MV-4-11 (cell line): ENCODE measurements at places on chromosomes 13 and 19.

- no peak for DNase-seq
Observed at GRCh38 chr13:39411511-39411910, 191.5 kb downstream of the LHFPL6 start.

DNA sequence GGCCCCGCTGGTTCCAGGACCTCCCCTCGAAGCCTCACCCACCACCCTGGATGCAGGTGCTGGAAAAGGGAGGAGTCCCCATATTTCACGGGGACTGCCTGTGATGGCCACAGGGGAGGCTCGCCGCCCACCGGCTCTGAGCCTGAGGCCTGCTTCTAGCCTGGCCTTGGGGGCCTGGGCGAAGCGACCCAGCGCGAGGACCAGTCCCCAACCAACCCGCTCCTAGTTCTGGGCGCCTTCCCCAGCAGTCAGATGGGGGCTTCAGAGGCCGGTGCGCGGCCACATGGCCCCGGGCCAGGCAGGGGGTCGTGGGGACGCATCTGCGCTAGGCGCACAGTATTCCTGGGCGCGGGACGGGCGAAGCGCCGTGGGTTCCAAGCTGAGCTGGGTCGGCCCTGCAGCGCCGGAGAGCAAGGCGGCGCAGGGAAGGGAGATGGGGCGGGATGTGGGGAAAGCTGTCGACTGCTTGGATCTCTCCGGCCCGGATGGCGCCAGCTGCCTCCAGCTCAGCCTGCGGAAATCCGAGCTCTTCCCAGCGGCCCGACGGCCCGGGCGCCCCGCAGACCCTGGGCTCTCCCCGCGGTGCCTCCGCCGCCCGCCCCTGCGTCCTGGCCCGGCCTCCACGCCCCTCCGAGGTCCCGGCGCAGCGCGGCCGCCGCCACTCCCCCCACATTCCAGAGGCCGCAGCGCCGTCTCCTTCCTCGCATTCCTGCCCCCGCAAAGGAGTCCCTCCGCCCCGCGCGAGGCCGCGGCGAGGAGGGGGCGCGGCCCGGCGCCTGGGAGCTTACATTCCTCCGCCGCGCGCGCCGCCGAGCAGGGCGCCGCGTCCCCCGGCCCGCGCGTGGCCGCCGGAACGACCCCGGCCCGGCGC lies at the start of gene WTIP:
Gene WTIP, plus strand, starts transcription at position 788 of the 871 bp plus-strand sequence. CDS start 217 bp downstream, outside the sequence.
- no peak for DNase-seq

DNA sequence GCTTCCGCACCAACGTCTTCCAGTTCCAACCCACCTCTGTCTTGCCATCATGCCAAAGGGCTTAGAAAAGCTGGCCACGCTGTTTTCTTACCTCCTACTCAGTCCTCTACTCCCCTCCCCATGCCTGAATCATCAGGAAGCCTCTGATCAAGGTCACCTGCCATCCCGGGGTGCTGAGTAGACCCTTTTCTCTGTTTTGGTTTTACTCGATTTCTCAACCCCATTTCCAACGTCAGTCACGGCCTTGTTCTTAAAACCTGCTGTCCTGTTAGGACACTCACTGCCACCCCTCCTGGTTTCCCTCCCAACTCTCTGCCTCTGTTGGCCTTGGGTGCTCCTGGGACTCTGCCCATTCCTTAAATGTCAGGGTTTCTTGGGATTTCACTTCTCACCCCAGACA lies 350.1 kb downstream of the FOXO1 start:
- no peak for DNase-seq

DNA sequence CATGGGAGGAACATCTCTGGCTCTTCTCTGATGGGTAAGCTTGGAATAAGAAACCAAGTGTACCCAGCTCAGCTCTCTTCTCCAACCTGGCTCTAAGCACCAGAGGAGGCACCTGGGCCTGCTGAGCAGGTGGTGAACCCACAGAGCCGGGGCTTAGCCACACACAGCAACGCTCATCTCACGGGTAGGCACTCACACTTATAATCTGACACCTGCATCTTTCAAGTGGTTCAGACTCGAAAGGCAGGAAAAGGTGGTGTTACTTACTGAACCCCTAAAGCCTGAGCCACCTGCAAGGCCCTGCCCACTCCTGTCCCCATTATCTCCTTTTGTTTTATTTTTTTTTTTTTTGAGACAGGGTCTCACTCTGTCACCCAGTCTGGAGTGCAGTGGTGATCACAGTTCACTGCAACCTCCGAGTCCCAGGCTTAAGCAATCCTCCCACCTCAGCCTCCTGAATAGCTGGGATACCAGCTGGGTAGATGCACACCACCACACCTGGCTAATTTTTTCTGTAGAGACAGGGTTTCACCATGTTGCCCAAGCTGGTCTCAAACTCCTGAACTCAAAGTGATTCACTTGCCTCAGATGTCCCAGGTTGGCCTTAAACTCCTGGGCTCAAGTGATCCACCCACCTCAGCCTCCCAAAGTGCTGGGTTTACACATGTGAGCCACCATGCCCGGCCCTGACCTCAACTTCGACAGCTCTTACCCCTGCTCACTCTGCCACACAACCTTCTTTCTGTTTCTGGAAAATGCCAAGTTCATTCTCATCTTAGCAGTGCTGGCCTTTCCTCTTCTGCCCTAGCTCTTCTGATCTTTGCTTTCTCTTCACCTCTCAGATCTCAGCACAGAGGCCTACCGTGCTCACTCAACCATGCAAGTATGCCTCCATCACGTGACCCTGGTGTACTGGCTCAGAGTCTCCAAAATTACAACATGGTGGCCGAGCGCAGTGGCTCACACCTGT lies 9.7 kb downstream of the FBXL12 start:
- no peak for DNase-seq

DNA sequence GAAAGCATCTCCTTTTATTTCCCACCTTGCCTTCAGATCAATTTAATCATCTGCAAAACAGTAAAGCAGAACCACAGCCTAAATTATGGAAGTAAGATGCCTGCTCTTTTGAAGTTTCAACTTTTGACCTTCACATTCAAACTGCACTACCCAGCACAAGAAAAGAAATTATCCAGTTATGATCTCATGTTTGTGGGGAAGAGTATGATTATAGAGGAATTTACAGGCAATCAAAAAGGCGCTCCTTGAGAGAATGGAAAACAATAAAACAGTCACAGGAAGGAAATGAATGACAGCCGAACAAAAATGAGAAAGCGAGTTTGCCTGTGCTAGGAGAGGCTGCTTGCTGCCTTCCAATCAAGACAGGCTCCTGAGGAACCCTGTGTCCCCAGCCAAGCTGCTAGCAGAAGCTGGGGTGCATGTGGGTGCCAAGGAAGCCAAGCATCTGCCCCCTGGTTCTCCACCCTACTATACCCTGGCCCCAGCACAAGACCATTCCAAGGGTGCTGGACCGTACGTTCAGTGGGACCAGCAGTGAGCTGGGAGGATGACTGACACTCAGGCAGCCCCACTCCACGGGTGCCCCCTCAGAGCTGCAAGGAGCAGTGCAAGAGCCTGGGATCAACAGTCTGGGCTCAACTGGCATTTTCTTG lies 47.8 kb downstream of the PEPD start:
- peak; percentile 19 for DNase-seq

DNA sequence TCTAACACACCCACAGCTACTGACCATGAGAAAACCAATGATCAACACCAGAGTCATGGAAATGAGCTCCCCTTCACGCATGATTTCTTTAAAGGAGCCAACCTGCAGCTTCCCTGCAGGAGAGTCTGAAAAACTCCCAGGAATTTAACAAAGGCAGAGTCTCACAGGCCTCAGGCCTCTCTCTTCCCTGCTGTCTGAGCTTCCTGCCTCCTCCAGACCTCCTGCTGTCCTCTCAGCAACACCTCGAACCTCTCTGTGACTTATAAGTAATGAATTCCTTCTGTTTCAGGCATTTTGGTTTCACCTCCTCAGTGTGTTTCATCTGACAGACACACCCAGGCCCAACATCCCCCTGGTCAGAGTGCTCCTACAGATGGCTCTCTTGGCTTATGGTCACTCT lies 1044.4 kb downstream of the UQCRFS1 start:
- DNase-seq, result no peak

- no peak for DNase-seq
Observed at GRCh38 chr13:27627380-27627779, 5.7 kb downstream of the POLR1D start.

- peak; percentile 48 for DNase-seq
Observed at GRCh38 chr19:4597975-4598671, 38.6 kb upstream of the SEMA6B start.

- DNase-seq, result no peak
Observed at GRCh38 chr13:53101883-53102282, 73.3 kb downstream of the OLFM4 start.

GRCh38 chr13:94327318-94327717 lies 152.2 kb downstream of the DCT start:
- no peak for DNase-seq

DNA sequence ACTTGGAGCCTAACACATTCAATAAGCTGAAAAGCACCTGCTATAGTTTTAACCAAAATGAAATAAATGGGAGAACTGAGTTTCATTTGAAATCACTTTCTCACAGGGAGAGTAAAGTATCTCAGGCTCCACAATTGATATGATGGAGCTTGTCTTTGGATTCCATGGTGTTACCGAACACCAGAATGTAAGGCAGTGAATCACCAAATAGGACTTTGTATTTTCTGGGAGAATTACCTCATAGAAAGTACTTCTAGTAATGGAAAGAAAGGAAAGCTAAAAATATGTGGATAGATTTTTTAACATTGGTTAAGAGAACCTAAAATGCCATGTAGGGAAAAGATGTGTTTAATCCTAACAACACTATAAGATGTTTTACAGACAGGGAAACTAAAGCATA lies 123.6 kb downstream of the NALCN start:
- no peak for DNase-seq

DNA sequence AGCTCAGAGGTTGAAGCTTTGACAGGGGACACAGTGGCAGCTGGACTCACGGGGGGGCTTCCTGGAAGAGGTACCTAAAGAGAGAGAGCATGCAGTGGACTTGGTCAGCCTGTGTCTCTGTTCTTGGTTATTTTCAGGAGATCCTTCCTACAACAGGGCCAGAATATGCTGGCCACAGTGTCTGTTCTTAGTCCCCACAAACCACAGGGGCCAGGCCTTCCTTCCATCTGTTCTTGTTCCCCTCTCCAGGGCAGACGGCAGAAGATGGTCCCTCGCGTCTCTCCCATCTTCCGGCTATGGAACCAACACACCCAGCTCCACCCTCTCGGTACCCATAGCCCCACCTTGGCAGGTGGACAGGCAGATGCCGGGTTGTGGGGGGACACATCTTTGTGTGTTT lies 24.8 kb downstream of the MAST3 start:
- DNase-seq, result peak; percentile 57

DNA sequence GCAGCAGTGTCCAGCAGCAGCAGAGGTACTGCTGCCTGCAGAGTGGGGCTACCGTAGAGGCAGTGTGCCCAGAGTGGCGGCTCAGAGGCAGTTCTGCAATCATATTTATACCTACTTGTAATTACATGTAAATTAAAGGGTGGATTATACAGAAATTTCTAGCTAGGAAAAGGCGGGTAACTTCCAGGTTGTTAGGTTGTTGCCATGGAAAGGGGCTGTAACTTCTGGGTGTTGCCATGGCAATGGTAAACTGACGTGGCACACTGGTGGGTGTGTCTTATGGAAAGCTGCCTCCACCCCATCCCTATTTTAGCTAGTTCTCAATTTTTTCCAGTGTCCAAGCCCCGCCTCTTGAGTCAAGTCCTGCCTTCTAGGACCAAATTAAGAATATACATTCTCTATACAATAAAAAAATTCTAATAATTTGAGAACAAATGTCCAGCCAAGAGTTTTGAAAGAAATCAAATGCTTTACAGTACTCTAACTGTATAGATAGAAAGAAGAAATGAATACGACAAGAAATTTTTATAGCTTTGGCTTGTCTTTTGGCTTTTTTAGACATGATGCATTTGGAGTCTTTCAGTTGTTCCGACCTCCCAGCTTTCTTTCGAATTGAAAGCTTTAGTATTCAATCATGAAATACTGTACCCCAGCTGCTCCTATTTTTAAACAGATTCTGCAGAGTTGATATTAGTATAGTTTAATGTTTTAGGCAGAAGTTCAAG lies 816.6 kb downstream of the DIAPH3 start:
- DNase-seq, result no peak

DNA sequence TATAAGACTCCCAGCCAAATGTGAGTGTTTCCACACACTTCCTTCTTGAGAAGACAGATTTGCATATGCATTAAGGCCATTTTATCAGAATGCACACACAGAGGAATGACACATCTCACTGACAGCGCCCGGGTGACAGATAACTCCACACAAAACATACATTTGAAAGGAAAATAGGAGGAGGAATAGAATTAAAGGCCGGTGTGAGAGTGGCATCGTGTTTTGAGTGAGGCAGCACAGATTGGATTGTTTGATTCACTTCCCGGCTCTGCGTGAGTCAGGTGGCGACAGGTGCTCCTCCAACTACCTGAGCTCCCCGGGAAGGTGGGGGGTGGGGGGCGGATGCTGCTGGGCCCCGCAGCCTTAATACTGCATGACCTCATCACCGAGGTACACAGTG lies 429.0 kb downstream of the TSHZ3 start:
- DNase-seq, result no peak
